ENCODE measurements at places on chromosomes 7 and 10.

- DNase-seq, result no peak
Observed at GRCh38 chr7:106102387-106102966, 9.6 kb downstream of the SYPL1 start.

DNA sequence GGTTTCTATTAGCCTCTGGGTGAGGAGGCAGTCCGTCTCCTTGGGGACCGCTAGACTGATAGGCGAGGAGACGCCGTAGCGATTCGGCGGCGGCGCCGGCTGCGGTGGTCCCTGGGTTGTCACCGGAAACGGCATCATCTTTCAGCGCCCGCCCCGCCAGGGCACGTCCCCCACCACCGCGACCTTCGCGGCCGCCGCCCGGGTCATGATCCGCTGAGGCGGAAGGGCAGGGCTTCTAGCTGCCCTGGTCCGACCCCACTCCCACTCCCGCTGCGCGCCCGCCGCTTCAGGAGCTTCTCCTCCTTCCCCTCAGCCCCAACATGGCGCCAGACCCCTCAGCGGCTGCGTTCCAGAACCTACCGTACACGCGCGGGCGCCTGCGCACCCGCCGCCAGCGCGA, at the start of gene PAPOLB:
TSS of gene PAPOLB (minus strand) at position 358 of the 400 bp plus-strand sequence. CDS start at position 138, 220 bp downstream.
- no peak for DNase-seq

GRCh38 chr7:118109607-118110006, 74.4 kb upstream of the LSM8 start:
- DNase-seq, result no peak

GRCh38 chr7:150753826-150754603, 16.8 kb downstream of the GIMAP5 start:
- DNase-seq, result no peak

- DNase-seq, result no peak
Observed at GRCh38 chr7:129775695-129776361, 164.3 kb downstream of the NRF1 start.

- DNase-seq, result no peak
Observed at GRCh38 chr10:99442394-99442793, 12.0 kb upstream of the GOT1 start.

DNA sequence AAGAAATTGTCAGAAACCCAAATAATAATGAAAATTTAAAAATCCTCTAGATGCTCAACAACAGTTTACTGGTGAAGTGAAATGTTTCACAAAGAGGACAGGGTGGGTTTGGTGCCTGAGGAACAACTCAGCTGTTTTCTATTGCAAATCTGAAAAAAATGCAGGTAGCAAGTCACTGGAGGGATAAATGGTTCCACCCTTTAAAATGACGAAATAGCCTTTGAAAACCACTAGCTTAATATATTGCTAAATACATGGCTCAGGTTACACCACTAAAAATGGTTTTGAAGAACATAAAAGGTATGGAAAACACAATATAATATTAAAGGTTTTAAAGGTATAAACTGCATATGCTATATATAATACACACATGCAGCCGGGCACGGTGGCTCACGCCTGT, 69.5 kb downstream of the LMBR1 start:
- DNase-seq, result no peak

DNA sequence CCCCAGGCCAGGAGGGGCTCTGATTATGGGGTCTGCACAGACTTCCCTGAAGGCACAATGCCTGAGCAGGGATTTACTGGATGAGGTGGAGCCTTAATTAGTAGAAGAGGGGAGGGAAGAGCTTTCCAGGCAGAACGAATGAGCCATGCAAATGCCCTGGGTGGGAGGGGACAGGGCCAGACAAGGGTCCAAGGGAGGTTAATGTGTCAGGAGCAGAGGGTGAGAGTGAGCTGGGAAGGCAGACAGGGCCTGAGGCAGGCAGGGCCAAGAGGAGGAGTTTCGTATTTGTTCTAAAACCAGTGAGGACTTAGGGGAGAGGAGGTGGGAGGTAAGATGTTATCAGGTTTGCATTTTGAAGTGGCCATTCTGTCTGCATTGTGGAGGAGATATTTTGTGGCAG, 65.3 kb downstream of the NPY start:
- no peak for DNase-seq

DNA sequence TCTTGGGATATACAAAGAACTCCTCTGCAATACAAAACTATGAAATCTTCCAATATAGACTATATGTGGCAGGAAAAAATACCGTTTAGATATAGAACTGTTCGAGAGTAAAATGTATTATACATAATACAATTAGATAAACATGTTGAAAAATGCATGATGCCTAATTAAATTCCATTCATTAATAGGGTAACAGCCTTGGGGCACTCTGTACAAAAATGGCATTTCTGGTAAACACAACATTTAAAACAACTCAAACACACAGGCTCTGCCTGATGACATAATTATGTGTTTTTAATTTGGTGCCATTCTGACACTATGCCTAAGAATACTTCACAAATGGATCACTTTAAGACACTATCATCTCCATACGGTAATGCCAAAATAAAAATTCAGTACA, 180.9 kb downstream of the FAM107B start:
- DNase-seq, result no peak

- no peak for DNase-seq
Observed at GRCh38 chr7:113373863-113374262, 255.5 kb upstream of the SMIM30 start.

GRCh38 chr10:972763-973162, 15.5 kb upstream of the GTPBP4 start:
- DNase-seq, result no peak

DNA sequence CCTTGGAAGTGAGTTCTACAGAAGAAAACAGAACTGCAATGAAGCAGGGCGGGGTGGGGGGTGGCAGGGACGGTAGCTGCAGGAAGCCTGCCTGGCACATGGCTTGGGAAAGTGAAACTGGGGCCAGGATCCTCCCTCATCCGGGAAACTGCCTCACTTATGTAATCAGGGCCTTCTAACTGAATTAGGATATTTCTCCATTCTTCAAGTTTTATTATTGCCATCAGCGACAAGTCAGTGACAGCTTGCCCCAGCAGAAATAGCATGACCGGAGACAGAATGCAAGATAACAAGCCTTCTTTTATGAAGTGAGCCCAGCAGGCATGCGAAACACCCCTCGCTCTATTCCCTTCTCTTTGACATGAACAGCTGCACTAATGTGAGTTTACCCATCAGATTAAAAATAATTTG, 77.5 kb upstream of the CACUL1 start:
- peak; percentile 66 for DNase-seq

GRCh38 chr10:102704915-102705314, 9.3 kb downstream of the ARL3 start:
- DNase-seq, result no peak

GRCh38 chr10:9315292-9315691, 1260.8 kb downstream of the GATA3 start:
- DNase-seq, result no peak

- DNase-seq, result no peak
Observed at GRCh38 chr10:19158870-19159269, 110.3 kb downstream of the MALRD1 start.

GRCh38 chr7:1709900-1710299, 39.8 kb downstream of the ELFN1 start:
- DNase-seq, result no peak

GRCh38 chr7:36474283-36475010, 84.8 kb downstream of the ANLN start:
- no peak for DNase-seq

- DNase-seq, result no peak
Observed at GRCh38 chr7:29319719-29320521, 125.3 kb downstream of the CHN2 start.

GRCh38 chr7:155412416-155413253, 45.3 kb upstream of the EN2 start:
- DNase-seq, result no peak

- no peak for DNase-seq
Observed at GRCh38 chr10:16856567-16856966, 39.3 kb upstream of the RSU1 start.

- no peak for DNase-seq
Observed at GRCh38 chr7:115749924-115750323, 280.6 kb downstream of the TFEC start.

GRCh38 chr7:130149281-130150139, 55.7 kb downstream of the TMEM209 start:
- no peak for DNase-seq

Measured in tibial artery (tissue), 4 donors.